ENCODE measurements at places on chromosomes 5 and 9. TPM values are rescaled to one million over a fixed set of nuclear protein-coding genes. Genes with fewer than 3 reads are reported as not detected.

DNA sequence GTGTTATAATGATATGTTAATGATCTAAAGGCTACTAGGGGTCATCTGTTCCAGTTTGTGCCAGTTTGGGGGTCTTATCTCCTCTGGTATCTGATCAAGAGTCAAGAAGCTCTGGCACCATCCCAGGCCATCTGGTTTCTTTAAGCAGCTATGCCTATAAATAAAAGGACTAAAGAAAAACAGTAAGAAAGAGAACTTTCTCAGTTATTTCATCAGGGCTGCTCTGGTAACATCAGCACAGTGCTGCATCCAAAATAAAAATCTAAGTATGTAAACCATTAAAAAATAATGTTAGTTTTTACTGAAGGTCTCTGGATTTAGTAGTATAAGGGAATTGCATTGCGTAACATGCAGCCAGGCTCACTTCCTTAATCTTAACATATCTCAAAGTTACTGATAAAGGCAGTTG lies 185.0 kb downstream of the NR2F1-AS1 start:
- no peak for DNase-seq

DNA sequence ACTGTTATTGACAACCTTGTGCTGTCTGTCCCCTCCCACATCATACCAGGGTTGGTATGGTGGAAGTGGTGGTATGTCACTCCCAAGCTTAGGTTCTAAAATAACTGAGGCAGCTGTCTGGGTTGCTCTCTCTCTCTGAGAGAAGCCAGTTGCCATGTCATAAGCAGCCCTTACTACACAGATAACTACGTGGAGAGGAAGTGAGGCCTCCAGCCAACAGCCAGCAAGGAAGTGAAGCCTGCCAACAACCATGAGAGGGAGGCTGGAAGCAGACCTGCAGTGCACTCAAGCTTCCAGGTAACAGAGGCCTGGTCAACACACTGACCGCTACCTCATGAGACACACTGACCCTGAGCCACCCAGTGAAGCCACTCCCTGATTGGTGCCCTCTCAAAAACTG lies 18.6 kb downstream of the CTNNAL1 start:
- no peak for DNase-seq

The SPINK7 gene
- not detected for total RNA-seq

DNA sequence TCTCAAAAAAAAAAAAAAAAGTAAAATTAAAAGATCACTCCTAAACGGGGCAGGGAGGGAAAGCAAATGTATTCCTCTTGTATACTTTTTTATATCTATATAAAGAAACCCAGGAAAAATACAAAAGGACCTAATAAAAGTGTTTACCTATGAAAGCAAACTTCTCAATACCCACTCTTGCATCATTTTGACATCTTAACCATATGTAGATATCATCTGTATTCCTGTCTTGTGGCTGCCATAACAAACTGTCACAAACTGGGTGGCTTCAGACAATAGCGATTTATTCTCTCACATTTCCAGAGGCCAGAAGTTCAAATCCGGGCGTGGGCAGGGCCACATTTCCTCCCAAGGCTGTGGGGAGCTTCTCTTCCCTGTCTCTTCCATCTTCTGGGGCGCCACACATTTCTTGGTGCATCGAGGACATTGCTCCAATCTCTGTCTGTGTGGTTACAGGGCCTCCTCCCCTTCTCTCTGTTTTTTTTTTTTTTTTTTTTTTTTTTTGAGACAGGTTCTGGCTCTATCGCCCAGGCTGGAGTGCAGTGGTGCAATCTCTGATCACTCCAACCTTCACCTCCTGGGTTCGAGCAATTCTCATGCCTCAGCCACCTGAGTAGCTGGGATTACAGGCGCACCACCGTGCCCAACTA lies 58.4 kb upstream of the IL17B start:
- DNase-seq, result no peak

DNA sequence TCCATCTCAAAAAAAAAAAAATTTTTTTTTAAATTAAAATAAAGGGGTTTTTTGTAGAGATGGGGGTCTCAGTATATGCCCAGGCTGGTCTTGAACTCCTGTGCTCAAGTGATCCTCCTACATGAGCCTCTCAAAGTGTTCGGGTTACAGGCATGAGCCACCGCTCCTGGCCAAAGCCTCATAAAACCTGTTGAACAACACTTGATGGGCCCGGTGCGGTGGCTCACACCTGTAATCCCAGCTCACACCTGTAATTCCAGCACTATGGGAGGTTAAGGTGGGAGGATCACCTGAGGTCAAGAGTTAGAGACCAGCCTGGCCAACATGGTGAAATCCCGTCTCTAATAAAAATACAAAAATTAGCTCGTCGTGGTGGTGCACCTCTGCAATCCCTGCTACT lies 7.7 kb upstream of the NPM1 start:
- no peak for DNase-seq

The PNPLA7 gene
- total RNA-seq, result 0.07 TPM

The EQTN gene
- total RNA-seq, result 2.1 TPM

DNA sequence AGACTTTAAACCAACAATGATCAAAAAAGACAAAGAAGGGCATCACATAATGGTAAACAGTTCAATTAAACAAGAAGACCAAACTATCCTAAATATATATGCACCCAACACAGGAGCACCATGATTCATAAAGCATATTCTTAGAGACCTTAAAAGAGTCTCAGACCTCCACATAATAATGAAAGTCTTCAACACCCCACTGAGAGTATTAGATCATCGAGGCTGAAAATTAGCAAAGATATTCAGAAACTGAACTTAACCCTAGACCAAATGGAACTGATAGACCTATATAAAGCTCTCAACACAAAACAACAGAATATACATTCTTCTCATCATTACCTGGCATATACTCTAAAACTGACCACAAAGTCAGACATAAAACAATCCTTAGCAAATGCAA lies 11.7 kb upstream of the SPINK14 start:
- no peak for DNase-seq

The TENT4A gene
- total RNA-seq, result 10.2 TPM

Measured in H7 (cell line).